ENCODE measurements at places on chromosomes 1 and 21.

- DNase-seq = no peak
Measured at GRCh38 chr1:217525773-217526490, 105.0 kb downstream of the GPATCH2 start.

- no peak for DNase-seq
Measured at GRCh38 chr1:235864931-235865525, 1.7 kb downstream of the LYST start.

DNA sequence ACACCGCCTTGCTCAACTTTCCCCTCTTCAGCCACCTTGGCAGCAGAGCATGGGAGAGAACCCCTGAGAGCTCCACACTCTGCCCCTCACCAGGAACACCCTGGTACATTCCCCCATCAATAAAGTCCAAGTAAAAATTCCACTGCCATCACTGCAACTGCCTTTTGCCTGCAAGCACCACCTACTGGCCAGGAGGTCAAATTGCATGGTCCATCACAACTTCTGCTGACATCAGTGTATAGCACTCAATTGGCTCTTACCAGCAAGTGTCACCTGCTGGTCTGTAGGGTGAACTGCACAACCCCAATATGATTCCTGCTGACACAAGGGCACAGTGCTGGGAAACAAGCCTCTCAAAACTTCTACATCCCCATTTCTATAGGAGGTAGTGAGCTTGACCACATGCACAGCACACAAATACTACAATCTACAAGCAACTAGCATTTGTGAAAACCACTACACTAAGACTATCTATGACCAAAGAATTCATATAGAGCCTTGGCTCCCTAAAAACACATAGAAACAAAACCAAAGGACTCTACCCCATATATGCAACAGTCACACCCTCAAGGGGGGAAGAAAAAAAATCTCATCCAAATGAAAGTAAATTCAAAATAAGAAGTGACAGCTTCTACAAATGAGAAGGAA is 69.2 kb downstream of the FASLG start:
- DNase-seq = no peak

DNA sequence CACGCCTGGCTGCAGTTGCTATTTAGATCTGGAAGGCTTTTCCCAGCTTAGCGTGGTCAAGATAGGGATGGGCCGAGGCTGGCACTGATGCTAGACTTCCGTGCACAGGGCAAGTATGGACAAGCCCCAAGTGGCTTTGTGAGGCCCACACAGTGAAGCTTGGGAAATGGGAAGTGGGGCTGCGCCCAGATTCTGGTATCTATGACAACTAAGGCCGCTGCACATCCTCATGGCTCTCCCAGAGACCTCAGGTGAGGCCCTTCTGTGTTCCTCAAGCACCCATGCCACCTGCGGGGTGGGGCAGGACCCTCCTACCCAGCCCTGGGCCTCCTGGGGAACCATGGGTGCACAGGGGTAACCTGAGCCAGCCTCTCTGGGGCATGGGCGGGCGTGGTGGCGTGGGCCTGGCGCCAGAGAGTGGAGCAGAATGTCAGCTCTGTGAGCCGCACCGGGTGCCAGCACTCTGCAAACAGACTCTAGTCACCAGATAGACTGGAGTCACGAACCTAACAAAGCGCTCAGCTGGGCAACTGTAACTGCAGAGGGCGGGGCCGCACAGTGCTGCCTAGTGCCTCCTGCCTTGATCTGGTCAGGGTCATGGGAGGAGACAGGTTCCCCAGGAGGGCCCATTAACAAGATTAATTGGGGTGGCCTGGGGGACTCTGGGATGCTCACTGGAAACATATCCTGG is 46.4 kb downstream of the ELF3 start:
- no peak for DNase-seq

DNA sequence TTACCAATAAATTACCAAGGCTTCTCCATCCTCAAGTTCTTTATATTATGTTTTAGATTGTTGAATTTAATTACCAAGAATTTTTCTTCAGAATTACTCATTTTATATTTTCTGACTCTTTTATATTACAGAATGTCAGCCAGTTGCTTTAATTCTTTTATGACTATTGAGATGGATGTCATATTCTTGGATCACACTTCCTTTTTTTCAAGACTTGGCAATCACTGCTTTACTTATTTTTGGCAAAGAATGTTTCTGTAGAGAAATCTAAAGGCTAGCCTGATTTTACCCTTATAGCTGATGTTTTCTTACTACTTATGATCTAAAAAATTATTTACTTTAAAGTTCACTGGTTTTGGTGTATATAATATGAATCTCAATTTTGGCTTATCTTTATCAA is 721.1 kb upstream of the TMPRSS15 start:
- no peak for DNase-seq

GRCh38 chr1:94095112-94095637 is 25.8 kb downstream of the ABCA4 start:
- no peak for DNase-seq

GRCh38 chr1:118360817-118361216 is 175.8 kb upstream of the SPAG17 start:
- no peak for DNase-seq

DNA sequence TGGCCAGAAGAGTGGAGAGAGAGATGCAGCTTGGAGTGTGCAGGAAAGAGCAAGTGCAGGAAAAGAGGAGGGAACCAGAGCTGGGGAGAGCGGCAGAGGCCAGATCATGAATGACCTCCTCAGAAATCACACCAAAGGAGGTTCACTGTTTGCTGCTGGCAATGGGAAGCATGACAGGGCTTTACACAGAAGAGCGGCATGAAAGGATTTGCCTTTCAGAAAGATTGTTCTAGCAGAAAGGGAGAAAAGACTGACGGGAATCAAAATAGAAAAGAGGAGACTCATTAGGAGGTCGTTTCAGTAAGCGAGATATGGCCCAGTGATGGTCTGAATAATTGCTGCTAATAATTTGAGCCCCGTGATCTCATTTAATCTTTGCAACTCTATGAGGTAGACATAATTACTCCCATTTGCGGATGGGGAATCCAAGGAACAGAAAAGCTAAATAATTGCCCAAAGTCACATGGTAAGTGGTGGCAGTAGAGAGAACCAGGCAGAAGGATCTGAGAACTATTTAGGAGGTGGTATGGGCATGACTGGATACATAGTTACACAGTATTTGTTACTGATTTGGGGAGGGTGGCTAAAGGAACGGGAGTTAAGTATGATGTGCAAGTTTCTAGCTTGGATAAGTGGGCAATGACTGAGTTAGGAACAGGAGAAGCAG is 12.5 kb upstream of the HNRNPR start:
- DNase-seq = no peak

DNA sequence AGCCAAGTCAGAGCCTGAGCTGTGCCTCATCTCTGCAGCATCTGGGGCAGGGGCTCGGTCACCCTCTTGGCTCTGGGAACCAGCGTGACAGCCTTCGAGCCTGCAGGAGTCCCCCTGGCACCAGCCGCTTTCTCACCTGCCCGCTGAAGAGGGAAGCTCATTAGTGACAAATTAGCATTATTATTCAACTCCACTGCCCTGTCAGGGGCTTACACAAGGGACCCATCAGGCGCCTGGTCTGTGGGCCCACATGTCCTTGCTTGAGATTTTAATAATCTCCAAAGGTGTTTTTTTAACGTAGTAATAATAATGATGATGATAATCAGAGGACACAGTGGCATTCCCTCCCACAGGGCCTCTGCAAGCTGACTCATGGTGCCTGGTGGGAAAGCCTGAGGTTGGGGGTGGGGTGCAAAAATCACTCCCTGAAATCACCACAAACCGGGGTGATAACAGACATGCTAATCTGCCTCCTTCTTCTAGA is 98.1 kb upstream of the IGSF21 start:
- no peak for DNase-seq

DNA sequence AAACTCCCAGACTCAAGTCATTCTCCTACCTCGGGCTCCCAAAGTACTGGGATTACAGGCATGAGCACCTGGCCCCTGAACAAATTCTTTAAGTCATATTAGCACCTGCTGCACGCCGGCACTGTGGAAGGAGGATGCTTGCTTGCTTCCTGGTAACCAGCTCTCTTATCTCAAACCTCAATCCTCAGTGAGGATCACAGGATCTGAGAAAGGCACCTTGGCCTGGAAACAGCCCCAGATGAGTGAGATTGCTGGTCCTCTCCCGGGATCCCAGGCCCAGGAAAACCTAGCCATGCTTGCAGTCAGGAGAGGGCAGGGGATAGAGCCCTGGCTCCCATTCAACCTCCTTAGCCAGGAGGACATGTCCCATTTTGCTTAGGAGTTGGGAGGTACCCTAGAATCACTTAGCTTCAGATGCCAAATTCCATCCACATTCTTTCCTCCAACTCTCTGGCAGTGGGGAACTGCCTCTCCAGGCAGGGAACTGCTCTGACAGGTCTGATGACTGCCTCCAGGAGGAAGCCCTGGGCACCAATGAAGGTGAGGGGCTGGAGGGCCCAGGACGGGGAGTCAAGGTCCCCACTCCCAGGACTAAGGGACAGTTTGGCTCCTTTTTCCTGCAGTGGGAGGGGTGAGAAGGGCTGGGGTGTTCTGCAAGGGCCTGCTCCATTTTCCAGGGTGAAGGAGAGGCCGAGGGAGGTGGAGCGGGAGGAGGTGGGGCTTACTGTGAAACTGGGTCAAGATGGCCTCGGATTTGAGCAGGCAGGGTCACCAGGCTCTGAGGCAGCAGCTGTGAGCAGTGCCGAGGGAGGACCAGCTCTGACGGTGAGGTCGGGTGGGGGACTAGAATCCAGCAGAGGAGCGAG is 9.5 kb downstream of the GPR37L1 start:
- DNase-seq = no peak

GRCh38 chr1:17392199-17392740 is 20.3 kb downstream of the PADI6 start:
- DNase-seq = no peak

DNA sequence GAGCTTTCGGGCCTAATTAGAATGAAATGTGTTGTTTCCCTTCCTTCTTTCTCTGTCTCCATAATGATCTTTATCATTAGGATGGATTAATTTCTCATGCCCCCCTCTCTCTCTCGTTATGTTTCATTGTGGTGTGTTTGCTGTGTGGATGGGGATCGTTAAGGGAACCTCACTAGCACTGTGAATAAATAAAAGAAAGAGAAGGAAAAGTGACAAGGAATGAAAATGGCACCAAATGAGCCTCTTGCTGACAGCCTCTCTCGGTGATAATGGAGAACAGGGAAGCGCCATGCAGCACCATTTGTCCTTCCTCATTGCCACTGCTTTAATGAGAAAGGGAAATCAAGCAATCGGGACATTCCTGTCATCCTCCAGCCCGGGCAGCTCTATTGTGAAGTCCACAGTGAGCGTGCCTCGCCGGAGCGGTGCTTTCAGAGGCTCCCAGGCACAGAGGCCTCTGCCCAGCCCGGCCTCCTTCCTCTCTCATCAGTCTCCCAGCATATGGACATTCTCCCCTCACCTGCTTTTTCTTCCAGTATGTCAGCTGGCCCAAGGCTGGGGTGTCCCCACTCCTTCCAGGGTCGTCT is 265.7 kb upstream of the TMEM51 start:
- DNase-seq = no peak

- no peak for DNase-seq
Measured at GRCh38 chr1:156062189-156062588, 1.2 kb downstream of the RAB25 start.

- no peak for DNase-seq
Measured at GRCh38 chr1:165317612-165318011, 38.9 kb downstream of the LMX1A start.

- no peak for DNase-seq
Measured at GRCh38 chr21:33753886-33754285, 111.6 kb downstream of the ITSN1 start.

DNA sequence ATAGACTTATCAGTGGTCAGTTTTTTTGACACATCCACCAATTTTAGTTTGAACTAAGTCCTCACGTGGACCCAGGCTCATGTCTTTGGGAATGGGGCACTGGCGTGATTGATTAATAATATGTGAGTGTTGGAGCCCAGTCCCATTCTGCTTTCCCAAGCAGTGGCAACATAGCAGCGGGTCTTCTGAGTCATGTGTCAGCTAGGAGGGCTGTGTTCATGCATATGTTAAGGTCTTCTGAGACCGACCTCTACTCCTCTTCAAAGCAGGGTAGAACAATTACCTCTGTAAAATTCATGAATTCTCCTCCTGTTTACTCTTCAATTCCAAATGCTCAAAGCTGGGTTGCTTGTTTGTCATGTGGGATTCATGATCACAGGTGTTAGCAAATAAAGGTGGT is 291.3 kb downstream of the CAMTA1 start:
- DNase-seq = no peak

DNA sequence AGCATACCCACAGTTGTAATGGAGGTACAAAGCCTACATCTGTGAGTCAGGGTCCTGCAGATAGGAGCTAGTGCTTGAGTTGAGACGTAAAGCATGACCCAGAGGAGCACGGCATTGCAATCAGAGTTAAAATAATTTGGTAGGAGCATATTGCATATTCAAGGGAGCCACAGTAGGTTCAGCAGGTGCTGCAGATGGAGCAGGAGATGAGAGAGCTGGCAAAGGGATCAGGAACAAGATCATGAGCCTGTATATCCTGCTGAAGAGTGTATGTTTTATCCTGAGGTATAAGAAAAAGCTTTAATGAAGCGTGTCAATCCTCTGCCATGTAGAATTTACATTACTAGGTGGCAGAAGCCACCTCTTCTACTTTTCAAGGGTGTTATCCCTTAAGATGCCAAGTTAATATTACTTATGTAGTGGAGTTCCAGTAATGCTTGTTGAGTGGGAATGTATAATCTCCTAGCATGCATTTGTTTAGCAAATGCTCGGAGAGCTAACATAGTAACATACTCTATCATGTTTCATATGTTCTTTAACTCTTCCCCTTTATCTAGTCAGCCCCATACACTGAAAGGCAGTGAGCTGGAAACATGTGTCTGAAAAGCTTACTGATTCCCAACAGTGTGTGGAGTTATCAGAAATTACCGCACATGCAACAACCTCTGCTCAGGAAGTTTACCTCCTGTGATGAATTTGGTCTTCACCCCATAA is 300.3 kb downstream of the GRIK1 start:
- no peak for DNase-seq

GRCh38 chr1:89808441-89809117 is 12.3 kb upstream of the LRRC8D start:
- DNase-seq = no peak

DNA sequence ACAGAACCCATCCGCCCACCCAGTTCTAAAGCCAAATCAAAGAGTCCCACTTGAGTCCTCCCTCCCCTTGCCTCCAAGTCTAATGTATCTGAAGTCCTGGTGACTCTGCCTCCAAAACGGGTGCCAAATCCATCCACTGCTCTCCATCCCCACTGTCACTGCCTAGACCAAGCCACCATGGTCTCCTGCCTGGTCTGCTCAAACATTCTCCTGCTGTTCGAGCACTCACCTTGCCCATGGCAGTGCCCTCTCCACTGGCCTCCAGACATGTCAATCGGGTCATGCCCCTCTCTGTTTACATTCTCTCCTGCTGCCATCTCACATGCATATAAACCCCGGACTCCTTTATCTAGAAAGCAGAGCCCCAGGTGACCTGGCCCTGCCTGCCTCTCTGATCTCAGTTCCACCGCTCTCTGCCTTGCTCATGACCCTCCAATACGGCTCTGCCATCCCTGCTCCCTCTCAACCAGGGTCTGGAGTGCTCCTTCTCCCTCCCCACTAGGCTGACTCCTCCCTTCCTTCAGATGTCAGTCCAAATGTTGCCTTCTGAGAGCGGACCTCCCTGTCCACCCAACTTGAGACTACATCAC is 32.1 kb upstream of the MX1 start:
- DNase-seq = no peak

- DNase-seq = no peak
Measured at GRCh38 chr1:186574926-186575325, 105.3 kb downstream of the PTGS2 start.

- peak; percentile 33 for DNase-seq
Measured at GRCh38 chr1:218345673-218346390, 696 bp downstream of the TGFB2 start.
